Sigmoid colon (tissue), 7 donors: ENCODE measurements at places on chromosomes 2 and 18. TPM values are rescaled to one million over a fixed set of nuclear protein-coding genes. Genes with fewer than 3 reads are reported as not detected.

KCNG2 gene
- total RNA-seq = not detected

DNA sequence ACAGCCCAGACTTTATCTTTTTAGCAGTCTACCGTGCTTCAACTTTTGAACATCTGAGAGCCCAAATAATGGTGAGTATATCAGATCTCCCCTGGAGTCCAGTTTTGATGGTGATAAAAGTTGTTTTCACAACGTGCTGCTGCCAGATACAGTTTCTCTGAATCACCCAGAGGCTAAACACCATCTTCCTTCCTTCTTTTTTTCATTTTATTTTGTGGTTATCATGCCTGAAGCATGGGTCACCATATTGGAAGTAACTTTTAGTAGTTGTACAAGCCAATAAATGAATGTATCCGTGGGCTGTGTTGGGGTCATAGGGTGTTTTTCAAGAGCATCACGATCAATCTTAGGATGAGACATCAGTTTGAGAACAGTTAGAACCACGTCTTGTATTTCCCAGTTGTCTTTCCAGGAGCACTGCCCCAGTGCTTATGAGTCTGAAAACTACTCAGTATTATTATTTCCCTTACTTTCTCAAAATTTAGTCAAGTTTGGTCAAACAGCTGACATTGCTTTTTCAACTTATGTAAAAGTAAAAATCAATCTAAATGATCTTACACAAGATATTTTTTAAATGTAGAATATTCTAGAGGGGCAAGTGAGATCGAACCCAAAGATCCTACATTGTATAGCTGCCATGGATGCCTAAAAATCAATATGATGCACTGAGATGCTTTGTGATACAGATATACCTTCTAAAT is 311.4 kb downstream of the CTNNA2 start:
- no peak for DNase-seq
- H3K27me3 ChIP-seq = no peaks in the 10 kb centered on the region
- H3K4me3 ChIP-seq = no peak overlapping the region
- H3K4me1 ChIP-seq = no peaks in the 10 kb centered on the region
- H3K36me3 ChIP-seq = no peaks in the 10 kb centered on the region

- no peaks in the 10 kb centered on the region for H3K36me3 ChIP-seq
Measured at GRCh38 chr2:119836455-119837142, 76.9 kb downstream of the PTPN4 start.

DNA sequence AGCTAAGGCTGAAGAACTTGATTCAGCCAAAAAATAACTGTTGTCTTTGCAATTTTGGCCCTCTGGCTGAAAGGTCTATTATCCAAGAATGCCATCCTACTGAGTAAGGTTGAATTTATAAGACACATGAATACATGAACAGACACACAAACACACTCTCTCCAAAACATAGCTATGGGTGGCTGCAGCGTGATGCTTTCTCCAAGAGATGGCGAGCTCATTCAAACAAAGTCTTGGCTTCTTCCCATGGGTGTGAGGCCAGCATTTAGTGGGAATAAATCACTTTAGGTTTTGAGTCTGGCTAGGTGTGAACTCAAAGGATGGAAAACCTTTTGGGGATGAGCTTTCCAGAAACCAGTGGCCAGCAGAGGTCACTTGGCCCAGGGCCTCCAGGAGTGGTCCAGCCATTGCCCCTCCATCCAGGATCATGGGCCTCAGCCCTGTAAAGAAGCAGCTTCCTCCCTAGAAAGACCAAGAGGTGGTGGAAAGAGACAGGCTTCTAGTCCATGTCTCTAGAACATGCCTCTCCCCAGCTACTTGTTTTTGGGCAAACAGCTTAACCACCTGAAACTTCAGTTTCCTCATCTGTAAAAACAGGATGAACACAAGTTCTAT is 11.0 kb upstream of the OSR1 start:
- no peaks in the 10 kb centered on the region for H3K27me3 ChIP-seq
- H3K4me1 ChIP-seq = no peaks in the 10 kb centered on the region
- no peaks in the 10 kb centered on the region for H3K36me3 ChIP-seq
- H3K4me3 ChIP-seq = no peak overlapping the region
- no peak overlapping the region for H3K27ac ChIP-seq

DNA sequence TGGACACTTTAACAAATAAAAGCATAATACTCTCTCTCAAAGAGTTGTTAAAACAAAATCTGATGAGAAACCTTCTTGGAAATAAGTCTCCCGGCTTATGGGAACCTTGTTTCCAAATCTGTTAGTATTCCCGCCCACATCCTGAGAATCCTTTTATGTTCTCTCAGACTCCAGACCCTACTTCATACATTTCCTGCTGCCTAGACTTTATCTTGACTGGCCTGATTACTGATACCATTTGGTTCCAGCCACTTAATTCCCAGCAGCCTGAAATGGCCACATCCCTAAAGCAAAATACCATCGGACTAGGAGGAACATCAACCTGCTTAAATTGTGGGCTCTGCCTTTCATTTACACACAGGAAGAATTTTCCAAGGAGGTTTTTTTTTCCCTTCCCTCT is 79.1 kb upstream of the CYP1B1 start:
- DNase-seq = no peak
- H3K36me3 ChIP-seq = no peaks in the 10 kb centered on the region
- no peaks in the 10 kb centered on the region for H3K4me1 ChIP-seq
- H3K27me3 ChIP-seq = no peaks in the 10 kb centered on the region
- no peak overlapping the region for H3K4me3 ChIP-seq

DNA sequence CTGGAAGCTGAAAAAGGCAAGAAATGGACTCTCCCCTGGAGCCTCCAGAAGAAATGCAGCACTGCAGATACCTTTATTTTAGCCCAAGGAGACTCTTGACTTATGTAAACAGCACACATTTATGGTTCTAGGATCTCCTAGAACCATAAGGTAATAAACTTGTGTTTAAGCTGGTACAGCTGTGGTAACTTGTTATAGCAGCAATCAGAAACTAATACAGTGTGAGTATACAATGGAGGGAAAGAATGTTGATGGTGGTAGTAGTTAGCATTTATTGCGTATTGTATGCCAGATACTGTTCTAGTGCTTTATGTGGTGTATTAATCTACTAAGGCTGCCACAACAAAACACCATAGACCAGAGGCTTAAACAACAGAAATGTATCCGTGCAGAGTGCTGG is 40.6 kb downstream of the FOSL2 start:
- DNase-seq = no peak
- no peak overlapping the region for H3K27ac ChIP-seq
- no peaks in the 10 kb centered on the region for H3K27me3 ChIP-seq
- H3K4me3 ChIP-seq = no peak overlapping the region
- H3K4me1 ChIP-seq = no peaks in the 10 kb centered on the region

GRCh38 chr2:20737505-20737904 is 70.6 kb downstream of the GDF7 start:
- H3K4me3 ChIP-seq = no peak overlapping the region
- H3K4me1 ChIP-seq = no peaks in the 10 kb centered on the region
- no peaks in the 10 kb centered on the region for H3K27me3 ChIP-seq
- peaks cover 24% of the 10 kb centered on the region for H3K36me3 ChIP-seq
- no peak for DNase-seq

DNA sequence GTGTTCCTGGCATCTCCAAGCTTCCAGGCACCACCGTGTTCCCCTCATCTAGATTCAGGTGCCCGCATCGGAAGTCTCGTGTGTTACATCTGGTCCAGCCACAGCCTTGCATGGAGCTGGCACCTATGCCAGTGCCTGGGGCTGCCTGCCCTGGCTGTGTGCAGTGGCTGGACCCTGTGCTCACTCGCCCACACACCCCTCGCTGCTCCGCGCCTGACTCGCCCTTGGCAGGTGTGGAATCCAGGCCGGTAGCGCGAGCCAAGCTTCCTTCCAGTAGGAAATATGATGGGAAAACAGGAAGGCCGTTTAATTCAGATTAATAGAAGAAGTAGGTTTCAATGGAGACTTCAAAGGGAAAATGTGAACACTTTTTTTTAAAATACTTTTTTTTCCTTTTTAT is 78.0 kb downstream of the PTPN4 start:
- H3K36me3 ChIP-seq = no peaks in the 10 kb centered on the region
- H3K27me3 ChIP-seq = no peaks in the 10 kb centered on the region
- H3K4me3 ChIP-seq = no peak overlapping the region
- no peak for DNase-seq

GRCh38 chr2:20755132-20755800 is 67.6 kb downstream of the LDAH start:
- H3K27ac ChIP-seq = no peak overlapping the region
- H3K4me1 ChIP-seq = no peaks in the 10 kb centered on the region
- no peak for DNase-seq
- H3K27me3 ChIP-seq = no peaks in the 10 kb centered on the region

ITGAV gene
- total RNA-seq = 72.4 TPM

DNA sequence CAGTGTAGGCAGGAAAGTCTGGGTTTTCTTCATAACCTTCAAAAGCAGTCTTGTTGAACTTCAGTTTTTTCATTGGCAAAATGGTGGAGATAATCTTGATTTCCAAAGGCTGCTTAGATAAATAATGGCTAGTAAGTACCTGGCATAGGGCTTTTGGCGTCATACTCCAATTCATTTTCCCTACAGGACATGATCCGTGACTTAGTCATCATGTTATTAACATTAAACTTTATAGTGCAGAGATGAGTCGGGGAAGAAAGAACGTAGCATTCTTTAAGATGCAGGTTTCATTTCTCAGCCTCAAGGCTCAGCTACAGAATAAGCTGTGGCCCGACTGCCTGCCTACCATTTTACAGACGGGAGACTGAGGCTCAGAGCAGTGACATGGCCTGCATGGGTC is 64.0 kb downstream of the RALBP1 start:
- peaks cover 6% of the 10 kb centered on the region for H3K36me3 ChIP-seq
- no peak overlapping the region for H3K4me3 ChIP-seq
- H3K27ac ChIP-seq = no peak overlapping the region
- peaks cover 25% of the 10 kb centered on the region for H3K4me1 ChIP-seq
- H3K27me3 ChIP-seq = no peaks in the 10 kb centered on the region

C2orf15 gene
- total RNA-seq = not detected

DNA sequence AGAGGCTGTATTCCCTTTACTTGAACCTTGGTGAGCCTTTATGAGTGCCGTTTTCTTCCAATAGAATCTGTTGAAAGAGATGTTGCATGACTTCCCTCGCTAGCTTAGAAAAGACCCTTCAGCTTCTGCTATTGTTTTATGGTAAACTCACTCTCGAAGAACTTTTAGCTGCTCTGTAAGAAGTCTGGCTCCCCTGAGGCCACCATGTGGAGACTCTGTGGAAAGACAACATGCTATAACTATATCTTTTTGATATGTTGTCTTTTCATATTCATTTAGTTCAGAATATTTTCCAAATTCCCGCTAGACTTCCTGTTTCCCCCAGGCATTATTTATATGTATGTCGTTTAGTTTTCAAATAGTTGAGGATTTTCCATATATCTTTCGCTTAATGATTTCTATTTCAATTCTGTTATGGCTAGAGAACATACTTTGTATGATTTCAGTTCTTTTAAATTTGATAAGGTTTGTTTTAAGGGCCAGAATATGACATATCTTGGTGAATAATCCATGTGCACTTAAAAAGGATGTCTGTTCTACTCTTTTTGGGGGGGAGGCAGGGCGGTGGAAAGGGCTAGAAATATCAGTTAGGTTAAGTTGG is 64.1 kb downstream of the PTPN4 start:
- no peaks in the 10 kb centered on the region for H3K27me3 ChIP-seq
- H3K4me1 ChIP-seq = no peaks in the 10 kb centered on the region
- no peaks in the 10 kb centered on the region for H3K36me3 ChIP-seq

SLC11A1 gene
- 19.0 TPM for total RNA-seq

DNA sequence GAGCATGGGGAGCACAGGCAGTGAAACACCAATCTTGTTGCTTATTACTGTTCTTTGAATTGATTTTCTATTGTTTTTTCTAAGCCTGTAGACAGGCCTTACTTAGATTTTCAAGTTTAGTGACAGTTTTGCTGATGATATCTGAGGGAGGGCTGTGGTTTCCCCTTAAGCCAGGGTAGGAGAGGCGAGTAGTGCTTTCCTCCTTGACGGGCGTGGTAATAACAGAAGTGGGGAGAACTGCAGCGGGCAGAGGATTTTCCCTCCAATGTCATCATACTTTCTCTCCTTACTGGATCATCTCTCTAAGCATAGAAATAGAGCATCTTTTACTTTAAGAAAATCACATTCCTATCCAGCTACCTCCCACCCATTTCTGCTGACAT is 314.4 kb downstream of the ALK start:
- no peak overlapping the region for H3K4me3 ChIP-seq
- DNase-seq = no peak
- H3K36me3 ChIP-seq = no peaks in the 10 kb centered on the region
- H3K27me3 ChIP-seq = no peaks in the 10 kb centered on the region

TDRD15 gene
- 0.55 TPM for total RNA-seq

DNA sequence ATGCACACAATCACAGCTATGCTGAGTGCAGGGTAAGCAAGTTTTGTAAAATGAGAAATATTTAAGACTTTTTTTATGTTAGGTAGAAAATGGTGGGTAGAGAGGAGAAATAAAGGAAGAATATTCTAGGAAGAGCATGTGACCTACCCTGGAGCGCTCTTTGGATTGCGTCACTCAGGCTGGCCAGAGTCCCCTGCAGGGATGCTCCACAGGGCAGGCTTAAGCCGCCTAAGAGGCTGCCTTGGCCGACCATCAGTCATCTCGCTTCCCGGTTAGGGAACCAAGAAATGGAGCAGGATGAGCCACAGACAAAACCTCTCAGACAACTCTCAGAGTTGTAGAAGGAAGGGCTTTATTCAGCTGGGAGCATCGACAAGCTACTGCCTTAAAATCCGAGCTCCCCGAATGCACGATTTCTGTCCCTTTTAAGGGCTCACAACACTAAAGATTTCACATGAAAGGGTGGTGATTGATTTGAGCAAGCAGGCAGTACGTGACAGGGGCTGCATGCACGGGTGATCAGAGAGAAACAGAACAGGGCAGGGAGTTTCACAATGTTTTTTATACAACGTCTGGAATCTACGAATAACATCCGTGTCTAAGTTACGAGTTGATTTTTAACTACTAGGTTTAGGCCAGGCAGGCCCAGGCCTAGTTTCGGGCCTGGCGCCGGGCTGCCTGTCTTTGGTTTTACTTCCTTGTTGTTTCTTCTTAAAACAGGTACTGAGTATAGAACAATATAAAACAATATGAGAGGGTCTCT is 1072.0 kb downstream of the CBLN2 start:
- no peak overlapping the region for H3K27ac ChIP-seq
- no peak overlapping the region for H3K4me3 ChIP-seq
- no peaks in the 10 kb centered on the region for H3K4me1 ChIP-seq
- no peak for DNase-seq
- H3K36me3 ChIP-seq = no peaks in the 10 kb centered on the region

GRCh38 chr2:54878182-54878581 is 154.7 kb downstream of the EML6 start:
- no peak for DNase-seq
- H3K4me1 ChIP-seq = no peaks in the 10 kb centered on the region
- no peaks in the 10 kb centered on the region for H3K36me3 ChIP-seq
- H3K27ac ChIP-seq = no peak overlapping the region

DNA sequence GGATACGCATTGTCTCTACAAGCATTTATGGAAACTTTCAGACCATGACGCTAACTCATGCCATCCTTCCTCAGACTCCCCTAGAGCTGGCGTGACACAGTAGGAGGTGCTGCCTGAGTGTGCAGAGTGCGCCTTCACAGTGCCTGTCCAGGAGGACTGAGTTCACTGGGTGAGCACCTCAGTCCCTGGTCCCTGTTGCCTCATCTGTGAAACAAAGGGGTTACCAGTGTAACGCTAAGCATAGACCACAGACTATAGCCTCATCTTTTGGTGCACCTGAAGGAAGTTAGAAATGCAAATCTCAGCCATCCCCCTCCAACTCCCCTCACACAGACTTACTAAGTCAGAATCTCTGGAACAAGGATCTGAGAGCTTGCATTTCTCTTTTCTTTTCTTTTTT is 142.8 kb downstream of the TMEM17 start:
- H3K27me3 ChIP-seq = no peaks in the 10 kb centered on the region
- H3K4me1 ChIP-seq = no peaks in the 10 kb centered on the region
- H3K27ac ChIP-seq = no peak overlapping the region
- DNase-seq = no peak
- no peaks in the 10 kb centered on the region for H3K36me3 ChIP-seq
- H3K4me3 ChIP-seq = no peak overlapping the region
